NCI-H2029 treated with DMSO at 0.1 percent for 48 hours (cell line): ENCODE measurements at places on chromosomes 11 and 22.

DNA sequence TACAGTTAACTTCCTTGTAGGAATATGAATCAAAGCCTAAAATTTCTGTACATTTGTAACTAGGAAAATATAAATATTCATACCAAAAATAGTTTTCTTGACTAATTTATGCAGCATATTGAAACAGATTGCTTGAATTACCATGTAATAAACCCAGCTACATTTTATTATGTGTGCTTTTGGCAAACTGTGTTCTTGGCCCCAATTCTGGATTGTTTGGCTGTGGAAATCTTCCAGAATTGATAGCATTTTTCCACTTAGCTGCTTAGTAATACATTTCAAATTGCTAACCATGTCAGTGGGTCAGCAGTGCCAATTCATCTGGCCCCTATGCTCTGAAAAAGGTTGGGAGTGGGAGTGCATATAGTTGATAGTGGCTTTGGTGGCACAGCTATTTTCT is 32.3 kb downstream of the PDHX start:
- no peak for DNase-seq

GRCh38 chr11:68543594-68543993 is 83.0 kb downstream of the PPP6R3 start:
- no peak for DNase-seq

- DNase-seq: no peak
Observed at GRCh38 chr11:66741153-66741552, 12.1 kb upstream of the SPTBN2 start.

- no peak for DNase-seq
Observed at GRCh38 chr11:20618083-20618482, 18.7 kb downstream of the SLC6A5 start.

DNA sequence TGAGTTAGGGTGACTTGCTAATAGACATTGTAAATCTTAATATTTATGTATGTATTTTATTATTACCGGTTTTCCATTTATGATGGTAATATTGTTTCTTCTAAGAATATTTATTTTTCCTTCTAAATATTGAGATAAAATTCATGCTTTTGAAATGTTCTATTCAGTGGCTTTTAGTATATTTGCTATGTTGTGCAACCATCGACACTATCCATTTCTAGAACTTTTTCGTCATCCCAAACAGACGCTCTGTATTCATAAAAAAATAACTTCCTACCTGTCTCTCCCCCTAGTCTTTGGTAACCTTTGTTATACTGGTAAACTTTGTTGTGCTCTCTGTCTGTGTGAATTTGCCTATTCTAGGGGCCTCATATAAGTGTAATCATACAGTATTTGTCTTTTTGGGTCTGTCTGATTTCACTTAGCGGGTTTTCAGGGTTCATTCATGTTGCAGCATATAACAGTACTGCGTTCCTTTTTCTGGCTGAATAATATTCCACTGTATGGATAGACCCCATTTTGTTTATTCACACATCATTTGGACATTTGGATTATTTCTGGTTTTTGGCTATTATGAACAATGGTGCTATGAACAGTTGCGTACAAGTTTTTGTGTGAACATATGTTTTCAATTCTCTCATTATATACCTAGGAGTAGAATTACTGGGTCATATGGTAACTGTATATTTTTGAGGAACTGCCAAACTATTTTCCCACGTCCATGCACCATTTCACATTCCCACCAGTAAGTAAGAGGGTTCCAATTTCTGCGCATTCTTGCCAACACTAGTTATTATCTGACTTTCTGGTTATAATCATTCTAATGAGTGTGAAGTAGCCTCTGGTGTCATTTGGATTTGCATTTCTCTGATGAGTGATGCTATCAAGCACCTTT is 15.9 kb downstream of the NEAT1 start:
- no peak for DNase-seq

DNA sequence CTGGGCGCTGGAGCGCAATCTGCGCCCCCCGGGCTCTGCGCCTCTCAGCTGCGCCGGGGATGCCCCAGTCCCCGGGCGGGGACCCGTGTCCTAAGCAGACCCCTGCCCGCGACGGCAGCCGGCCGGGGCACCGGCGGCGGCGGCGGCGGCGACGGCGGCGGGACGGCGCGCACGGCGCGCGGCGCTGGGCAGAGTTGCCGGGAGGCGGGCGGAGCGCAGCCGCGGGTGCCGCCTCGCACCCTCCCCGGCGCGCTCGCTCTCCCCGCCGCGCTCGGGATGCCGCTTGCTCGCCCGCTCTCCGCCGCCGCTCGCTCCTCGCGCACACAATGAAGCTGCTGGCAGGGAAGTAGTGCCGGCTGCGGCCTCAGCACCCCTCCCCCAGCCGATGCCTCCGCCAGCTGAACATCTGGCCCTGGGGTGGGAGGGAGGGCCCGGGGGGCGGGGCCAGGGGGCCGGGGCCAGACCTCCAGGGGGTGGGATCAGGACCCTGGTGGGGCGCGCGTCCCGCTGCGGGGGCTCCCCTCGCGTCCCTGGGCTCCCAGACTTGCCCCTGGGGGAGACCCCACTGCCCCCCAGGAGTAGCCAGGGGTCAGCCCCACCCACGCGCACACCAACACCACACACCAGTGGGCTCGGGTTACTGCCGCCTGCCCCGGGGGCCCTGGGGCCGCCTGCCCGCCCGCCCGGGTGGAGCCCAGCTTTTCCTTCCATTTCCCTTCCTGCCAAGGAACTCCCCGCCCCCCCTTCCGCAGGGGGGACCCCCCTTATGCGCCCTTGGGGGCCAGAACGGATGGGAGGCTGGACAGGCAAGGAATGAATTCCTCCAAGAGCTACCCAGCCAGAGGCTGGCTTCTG is at the start of gene RCOR2:
TSS of gene RCOR2 (minus strand) at position 328 of the 855 bp plus-strand sequence. CDS start 708 bp downstream, outside the sequence.
- DNase-seq: peak; percentile 61

DNA sequence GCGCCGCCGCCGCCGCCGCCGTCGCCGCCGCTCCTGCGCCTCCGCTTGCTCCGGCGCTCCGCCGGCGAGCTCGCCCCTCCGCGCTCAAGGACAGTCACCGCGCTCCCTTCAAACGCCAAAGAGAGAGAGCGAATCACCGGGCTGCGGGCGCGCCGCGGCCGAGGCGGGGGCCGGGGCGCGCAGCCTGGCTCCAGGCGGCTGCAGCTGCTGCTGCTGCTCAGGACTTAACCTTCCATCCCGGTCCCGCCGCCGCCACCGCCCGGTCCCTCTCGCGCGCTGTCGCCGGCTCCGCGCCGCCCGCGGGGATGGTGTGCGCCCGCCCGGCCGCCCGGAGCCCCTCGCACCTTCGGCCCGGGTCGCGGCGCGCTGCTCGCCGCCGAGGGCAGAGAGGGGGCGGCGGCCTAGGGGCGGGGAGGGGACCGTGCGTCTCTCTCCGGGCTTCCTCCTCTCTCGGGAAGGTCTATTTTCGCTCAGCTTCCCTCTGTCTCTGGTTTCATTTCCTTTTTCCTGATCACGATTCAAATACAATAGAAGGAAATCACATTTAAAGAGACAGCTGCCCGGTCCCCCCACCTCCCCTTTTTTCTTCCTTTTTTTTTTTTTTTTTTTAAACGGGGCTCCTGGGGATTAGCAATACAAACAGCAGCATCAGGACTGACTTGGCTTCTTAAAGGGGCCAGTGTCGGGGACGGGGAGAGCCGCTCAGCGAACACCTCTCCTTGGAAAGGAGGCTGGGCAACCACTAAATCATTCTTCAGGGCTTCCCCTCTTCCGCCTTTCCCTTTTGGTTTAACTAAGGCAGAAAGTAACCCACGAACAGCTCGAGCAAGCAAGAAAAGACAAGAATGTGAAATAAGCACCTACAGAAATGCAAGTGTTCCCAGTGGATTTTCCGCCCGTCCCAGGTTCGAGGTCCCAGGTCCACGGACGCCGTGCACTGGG is 22.1 kb downstream of the LMO2 start:
- DNase-seq: peak; percentile 33

- DNase-seq: no peak
Observed at GRCh38 chr22:42772647-42773046, 52.0 kb upstream of the A4GALT start.

- no peak for DNase-seq
Observed at GRCh38 chr11:119316729-119317591, at the start of gene MCAM. TSS of gene MCAM (minus strand) at chr11:119317130. CDS start at chr11:119317101, 29 bp downstream.

- DNase-seq: no peak
Observed at GRCh38 chr11:96145163-96145585, 197.8 kb downstream of the MAML2 start.

GRCh38 chr11:112941104-112941503 is 20.1 kb upstream of the NCAM1 start:
- no peak for DNase-seq

- no peak for DNase-seq
Observed at GRCh38 chr11:122723106-122723505, 67.6 kb downstream of the UBASH3B start.

GRCh38 chr11:16043617-16044016 is 312.7 kb downstream of the SOX6 start:
- DNase-seq: no peak

- DNase-seq: no peak
Observed at GRCh38 chr11:12232817-12233601, 122.6 kb downstream of the MICAL2 start.

GRCh38 chr11:62774407-62774806 is 3.2 kb downstream of the TAF6L start:
- no peak for DNase-seq

- DNase-seq: no peak
Observed at GRCh38 chr22:30262917-30263741, 3.5 kb downstream of the OSM start.
